KBM-7 (cell line): ENCODE measurements at places on chromosomes 5 and 9.

GRCh38 chr9:97940741-97941140 lies 2.8 kb upstream of the HEMGN start:
- DNase-seq: no peak

GRCh38 chr9:22064957-22065356 lies 55.9 kb upstream of the CDKN2B start:
- DNase-seq: peak; percentile 51

GRCh38 chr5:116571568-116572349 lies 2.9 kb downstream of the SEMA6A start:
- DNase-seq: no peak

GRCh38 chr9:123453076-123453667 lies 97.2 kb downstream of the CRB2 start:
- no peak for DNase-seq

DNA sequence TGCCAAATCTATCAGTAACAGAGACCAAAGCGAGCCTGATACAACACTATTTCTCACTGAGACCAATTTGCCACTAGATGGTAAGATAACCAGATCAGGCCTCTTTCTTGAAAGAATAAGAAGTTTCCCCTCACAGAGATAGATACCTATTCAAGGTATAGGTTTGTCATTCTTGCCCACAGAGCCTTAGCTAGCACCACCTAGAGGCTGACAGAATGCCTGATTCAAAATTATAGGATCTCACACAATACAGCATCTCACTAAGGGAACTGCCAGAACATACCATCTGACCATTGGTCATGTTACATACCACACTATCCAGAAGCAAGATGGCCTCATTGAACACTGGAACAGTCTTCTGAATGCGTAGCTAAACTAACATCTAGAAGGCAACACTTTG lies 166.6 kb upstream of the HCN1 start:
- DNase-seq: no peak

DNA sequence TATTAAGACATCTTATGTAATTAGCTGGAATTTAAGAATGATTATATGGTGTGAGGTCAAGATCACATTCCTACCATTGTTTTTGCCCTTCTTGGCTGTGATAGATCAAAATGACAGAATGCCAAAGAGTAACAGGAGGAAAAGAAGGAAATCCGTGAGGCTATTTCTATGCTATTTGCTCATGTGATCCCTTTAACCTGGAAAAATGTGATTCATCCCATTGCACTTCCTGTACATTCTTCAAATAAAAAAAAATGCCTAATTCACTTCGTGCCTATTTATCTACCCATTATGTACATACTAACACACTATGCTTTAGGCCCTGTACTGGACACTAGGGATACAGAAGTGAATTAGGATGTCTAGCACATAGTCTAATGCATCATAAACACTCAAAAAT lies 154.1 kb upstream of the PAPPA start:
- no peak for DNase-seq

- no peak for DNase-seq
Observed at GRCh38 chr9:93261735-93262523, 78.0 kb downstream of the WNK2 start.

- DNase-seq: no peak
Observed at GRCh38 chr5:154834053-154834452, 16.4 kb downstream of the FAXDC2 start.

DNA sequence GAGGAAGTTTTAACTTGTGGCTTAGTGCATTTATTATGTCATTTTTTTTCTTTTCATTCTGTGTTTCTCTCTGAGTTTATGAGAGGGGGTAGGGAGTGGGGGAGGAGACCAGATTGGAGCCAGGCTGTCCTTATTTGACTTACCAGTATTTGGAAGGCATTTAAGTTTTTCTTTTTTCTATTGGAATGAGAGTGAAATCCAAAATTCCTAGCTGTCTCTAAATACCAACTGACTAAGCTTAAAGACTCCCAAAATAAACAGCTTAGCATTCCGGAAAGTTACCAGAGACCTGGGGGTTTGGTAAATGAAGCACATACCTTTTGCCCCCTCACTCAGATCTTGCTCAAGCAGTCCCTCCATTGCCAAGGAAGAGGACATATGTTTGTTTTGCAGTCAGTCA lies 581.9 kb upstream of the BRINP1 start:
- DNase-seq: no peak

GRCh38 chr9:14220256-14220655 lies 93.7 kb downstream of the NFIB start:
- no peak for DNase-seq

DNA sequence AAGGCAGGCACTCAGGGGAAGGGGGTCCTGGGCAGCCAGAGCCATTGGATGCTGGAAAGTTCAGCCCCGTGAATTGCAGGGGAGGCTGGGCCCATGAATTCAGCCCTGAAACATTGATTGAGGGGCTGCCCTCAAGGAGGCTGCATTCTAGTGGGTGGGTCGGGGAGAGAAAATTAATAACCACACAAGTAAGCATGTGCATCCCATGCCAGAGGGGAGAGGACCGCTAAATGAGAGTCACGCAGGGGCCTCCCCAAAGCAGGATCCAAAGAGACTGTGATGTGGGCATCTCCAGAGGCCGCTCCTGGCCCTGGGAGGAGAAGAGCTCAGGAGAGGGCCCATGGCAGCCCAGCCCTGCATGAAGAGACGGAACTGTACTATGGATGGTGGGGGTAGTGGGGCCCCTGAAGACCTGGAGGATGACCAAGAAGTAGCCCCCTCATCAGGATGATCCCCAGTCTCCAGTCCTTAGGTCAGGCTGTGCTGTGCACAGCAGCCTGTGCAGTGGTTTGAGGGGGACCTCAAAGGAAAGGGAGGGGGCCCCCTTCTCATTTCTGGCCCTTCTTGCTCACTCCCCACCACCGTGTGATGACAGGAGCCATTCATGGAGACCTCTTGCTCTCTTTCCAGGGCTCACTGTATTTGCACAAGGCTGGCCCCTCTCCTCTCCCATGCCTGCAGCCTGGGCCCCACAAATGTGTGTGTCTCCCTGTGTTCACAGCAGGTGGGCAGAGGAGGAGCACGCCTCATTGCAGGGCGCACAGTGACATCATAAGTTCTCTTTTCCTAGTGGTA lies 233.6 kb upstream of the IRX1 start:
- DNase-seq: no peak

DNA sequence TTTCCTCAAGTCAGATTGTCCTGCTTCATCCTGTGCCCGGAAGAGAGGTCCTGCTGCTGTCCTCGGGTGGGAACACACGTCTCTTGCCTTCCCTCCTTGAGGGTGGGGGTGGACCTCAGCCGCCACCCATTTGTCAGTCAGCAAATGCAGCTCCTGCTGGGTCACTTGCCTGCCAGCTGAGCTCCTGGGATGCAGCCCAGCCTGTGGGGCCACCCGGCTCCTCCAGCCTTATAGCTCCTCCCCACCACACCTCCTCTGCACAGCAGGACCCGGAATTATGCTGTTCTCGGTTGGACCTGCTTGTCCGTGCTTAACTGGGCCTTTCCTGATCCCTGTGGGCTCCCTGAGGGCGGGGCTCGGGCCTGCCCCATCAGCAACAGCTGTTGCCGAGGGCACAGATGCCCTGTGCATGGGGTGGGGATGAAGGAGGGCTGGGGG lies 52.7 kb downstream of the RXRA start:
- DNase-seq: no peak

- DNase-seq: no peak
Observed at GRCh38 chr9:114059047-114059803, 18.9 kb downstream of the AMBP start.

DNA sequence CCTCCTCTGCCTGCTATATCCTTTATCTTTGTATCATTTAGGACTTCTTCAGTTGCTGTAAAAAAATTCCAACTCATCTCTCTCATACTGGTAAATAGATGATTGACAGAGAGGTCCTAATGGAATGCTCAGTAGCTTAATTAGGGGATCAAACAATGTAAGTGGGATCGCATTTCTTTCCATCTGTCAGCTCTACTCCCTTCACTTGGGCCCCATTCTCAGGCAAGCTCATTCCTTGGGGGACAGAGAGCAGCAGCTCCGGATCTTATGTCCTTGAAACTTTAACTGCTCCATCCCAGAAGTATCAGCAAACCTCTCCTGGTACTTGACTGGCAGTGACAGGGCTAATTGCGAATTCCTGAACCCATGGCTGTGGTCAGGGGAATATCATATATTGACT lies 146.7 kb downstream of the YTHDC2 start:
- DNase-seq: no peak

DNA sequence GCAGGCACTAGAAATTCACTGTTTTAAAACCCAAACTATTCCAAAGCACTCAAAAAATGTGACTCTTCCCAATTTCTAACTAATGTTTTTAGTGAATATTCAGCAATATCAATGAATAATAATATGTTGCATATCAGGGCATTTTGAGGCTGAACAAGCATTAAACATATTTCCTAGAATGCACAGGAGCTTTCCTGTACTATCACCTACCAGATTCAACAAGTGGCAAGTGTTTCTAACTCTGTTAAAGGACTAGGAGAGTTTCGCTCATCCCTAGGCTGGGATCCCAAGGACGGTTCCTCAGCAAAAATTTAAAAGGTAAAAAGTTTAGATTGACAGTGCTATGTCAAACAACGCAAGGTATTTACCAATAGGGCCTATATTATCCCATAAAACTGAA lies 21.0 kb downstream of the GNE start:
- no peak for DNase-seq

DNA sequence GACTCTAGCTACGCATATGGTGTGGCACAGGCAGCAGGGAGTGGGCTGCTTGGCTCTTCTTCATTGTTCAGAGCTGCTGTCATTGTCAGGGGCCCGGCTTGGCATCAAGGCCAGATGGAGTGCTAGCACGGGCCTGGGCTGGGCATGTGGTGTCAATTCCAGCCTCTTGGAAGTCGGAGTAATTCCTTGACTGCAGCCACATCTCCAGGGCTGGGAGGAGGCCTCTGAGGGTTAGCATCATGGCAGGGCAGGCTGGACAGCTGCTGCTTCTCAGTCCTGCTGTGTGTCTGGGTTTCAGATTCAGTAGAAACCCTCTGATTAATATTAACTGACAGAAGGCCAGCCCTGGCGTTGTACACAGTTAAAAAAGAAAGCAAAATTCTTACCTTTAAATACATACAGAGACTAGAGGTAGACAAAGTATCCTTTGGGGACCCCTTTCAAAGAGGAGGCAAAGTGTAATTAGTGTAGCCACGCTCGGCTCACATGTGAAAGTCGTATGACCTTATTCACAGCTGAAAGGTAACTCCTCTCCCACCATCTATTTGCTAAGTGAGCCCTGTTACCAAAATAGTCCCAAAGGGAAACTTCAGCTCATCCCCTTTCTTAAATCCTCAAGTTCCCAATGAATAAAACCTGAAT lies 126.4 kb downstream of the DOCK2 start:
- no peak for DNase-seq

DNA sequence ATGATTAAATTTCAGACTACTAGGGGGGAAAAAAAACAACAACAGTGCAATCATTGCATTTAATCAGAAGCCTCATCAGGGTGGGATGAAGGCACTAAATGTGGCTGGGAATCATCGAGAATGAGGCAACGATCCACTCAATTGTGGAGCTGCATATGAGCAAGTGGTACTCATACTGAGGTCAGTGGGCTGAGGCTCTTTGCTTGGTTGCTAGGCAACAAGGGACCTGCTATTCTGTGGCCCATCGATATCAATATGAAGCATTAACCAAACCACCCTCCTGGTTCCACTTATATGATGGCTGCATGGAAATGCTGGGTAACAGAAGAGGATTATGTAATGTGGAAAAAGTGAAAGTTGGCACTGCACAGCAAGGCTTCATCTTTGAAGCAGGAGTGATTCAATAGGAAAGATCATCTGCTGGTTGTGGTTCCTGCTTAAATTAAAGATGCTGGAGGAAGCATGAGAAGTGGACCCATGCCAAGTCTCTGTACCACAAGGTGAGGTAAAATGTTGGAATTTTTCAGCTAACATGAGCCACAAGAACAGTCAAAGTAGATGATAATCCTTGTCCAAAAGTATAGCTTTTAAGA lies 159.8 kb upstream of the HMHB1 start:
- no peak for DNase-seq
